Activated CD8-positive, alpha-beta memory T cell treated with anti-CD3 and anti-CD28 coated beads for 48 hours (primary cell): ENCODE measurements at places on chromosomes 2 and 18.

- DNase-seq, result peak; percentile 11
Observed at GRCh38 chr2:59025157-59025757, 784.1 kb upstream of the FANCL start.

DNA sequence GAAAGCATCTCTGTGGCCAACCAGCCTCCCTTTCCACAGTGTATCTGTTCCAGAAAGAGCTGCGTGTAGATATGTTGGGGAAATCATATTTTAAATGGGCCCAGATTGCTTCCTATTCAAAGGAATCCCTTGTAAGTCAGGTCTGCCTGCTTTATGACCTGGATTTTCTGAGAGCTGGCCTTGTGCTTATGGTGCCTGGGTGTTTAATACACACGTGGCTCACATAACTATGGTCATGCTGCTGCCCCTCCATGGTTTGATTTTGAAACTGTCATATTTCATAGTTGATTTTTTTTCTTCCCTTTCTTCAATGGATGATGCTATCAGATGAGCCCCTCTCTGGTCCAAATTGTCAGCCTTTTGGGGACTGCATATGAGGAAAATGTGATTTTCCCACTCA is 111.5 kb upstream of the CNGA3 start:
- no peak for DNase-seq

GRCh38 chr2:86283411-86284030 is 53.9 kb downstream of the REEP1 start:
- no peak for DNase-seq

GRCh38 chr2:217822296-217823252 is 180.2 kb downstream of the TNS1 start:
- DNase-seq, result no peak

DNA sequence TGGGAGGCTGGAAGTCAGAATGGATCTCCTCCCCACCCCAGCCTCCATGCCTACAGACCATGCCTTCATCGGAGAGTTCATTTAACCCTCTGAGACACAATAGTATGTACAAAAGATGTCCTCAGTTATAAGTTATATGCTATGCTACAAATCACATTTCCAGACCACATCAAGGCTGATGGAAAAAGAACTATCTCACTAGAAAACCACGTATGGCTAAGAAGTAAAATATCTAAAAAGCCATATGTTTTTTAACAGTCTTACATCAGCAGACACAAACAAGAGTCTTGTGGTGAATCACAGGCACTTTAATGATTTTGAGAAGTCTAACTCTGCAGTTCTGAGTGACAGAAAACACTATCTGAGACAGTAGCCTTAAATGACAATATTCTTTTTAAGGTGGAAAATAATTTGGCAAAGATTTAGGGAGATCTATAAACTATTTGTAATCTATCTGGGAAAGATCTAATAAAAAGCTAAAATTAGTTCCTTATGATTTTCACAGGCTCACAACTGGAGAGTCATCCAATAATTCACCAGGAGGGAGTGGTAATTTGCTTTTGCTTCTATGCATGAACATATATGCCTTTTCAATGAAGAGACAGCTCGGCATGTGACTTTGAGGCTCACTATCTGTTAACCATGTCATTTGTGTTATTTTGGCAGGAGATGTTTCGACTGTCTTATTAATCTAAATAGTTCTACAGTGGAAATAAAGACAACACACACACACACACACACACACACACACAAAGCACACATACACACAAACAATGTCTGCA is 197.5 kb downstream of the IRS1 start:
- DNase-seq, result no peak
